Stimulated activated naive CD8-positive, alpha-beta T cell treated with anti-CD3 and anti-CD28 coated beads, Interleukin-15, amount 100 ng/mL, for 72 hours (primary cell): ENCODE measurements at places on chromosomes 5 and 9.
A peak's percentile ranks its signal among the peaks of the same experiment; 100 is the strongest.

DNA sequence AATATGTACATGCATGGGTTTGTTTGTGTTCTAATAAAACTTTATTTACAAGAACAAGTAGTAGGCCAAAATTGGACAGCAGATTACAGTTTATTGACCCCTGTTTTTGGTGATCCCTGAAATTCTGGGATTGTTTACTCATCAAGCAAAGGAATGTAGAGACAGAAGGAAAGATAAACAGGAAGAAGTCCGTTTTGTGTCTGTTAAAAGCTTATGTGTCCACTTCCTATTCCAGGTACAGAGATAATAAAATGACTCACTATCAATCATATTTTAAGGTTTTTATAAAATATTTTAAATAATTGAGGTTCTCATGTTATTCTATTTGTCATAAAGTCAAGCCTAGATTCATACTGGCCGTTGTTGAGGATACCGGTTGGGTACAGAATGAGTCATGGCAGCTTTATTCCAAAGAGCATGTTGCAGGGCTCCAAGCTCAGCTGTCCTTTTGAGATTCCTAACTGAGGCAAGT is 214.9 kb upstream of the DAB2 start:
- DNase-seq, result no peak

DNA sequence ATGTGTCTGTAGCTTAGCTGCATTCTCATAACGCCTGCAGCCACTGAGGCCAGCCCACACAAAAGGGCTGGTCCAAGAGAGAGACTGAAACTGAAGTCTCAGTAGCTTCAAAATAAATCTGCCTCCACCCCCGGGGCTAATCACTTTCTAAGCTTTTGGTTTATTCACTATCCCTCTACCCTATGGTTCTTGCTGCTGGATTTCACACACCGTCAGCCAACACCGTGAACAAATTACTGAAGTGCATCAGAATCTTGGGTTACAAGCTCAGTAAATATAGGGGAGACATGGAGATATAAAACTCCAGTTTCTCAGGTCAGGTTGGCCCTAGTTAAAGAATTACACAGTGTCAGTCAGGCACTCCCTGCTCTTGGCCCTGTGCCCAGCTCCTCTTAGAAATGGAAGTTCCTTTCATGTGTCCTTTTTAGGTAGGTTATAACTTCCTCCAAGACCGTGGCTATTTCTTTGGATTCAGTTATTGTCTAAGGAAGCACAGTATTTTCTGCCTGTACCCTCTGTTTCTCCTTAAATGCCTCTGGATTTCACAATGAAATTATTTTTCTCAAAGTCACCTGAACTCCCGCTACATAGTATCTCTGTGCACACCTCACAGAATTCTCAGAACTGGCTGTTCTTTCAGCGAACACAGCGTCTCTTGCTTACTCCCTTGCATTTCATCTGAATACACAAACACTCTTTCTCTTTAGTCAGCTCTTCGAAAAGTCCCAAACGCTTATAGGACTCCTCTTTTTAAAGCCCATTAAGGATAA is 112.5 kb downstream of the FAM174A start:
- no peak for DNase-seq

GRCh38 chr5:39013938-39014337 is 60.3 kb downstream of the RICTOR start:
- DNase-seq, result no peak

GRCh38 chr9:105053209-105053652 is 125.3 kb upstream of the ABCA1 start:
- peak; percentile 46 for DNase-seq

- DNase-seq, result peak; percentile 27
Measured at GRCh38 chr9:99867968-99868367, 38.5 kb upstream of the STX17 start.

DNA sequence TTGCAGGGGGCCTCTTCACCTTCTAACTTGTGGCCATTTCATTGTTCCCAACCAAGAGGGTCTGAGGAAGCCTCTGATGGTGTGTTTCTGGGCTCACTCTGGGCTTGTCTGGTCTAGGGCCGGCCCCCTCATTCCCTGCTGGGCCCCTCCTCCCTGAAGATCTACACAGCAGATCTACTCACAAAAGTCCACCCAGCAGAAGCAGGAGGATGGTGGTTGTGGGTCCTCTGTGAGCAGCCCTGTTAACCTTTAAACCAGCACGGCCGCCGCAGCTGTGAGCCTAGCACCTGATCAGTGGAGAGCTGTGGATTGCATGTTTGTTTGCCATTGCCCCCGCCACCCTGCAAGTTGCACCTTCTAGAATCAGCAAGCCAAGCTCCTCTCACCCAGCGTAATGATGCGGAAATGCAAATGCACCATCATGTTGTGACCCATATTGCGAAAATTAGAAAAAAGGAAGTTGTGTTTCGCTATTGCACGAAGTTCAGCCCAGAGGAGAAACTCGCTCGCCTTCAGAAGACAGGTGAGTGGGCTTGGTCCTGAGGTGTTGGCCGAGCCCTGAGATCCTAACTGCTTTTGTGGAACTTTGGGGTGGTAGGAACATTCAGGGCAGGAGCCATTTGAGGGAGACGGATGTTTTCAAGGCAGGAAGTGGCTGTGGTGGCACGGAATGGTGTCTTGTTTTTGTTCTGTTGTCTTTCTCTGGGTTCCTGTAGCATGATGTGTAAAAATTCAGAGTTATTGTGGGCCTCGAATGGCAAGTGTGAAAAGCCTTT is 16.7 kb downstream of the FGD3 start:
- DNase-seq, result peak; percentile 76

DNA sequence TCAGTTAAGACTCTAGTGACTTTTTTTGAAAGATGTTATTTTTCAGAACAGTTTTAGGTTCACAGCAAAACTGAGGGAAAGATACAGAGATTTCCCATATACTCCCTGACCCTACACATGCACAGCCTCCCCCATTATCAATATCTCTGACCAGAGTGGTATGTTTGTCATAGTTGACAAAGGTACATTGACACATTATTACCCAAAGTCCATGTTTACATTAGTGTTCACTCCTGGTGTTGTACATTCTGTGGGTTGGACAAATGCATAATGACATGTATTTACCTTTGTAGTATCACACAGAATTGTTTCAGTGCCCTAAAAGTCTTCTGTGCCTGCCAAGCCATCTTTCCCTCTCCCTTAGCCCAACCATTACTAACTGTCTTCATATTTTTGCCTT is 470.7 kb upstream of the DMAC1 start:
- DNase-seq, result no peak

- DNase-seq, result no peak
Measured at GRCh38 chr5:5351288-5351979, 71.0 kb upstream of the ICE1 start.
